Tongue (tissue), 3 donors: ENCODE measurements at places on chromosomes 12 and 14. TPM values are rescaled to one million over a fixed set of nuclear protein-coding genes. Genes with fewer than 3 reads are reported as not detected.
A peak's percentile ranks its signal among the peaks of the same experiment; 100 is the strongest.

- no peak for DNase-seq
These were observed 68.8 kb upstream of the RTL1 start for GRCh38 chr14:100972118-100972897.

GRCh38 chr12:1838205-1838993 lies 18.0 kb downstream of the LRTM2 start:
- no peak for DNase-seq

GRCh38 chr12:115849262-115849943 lies 428.1 kb downstream of the MED13L start:
- no peak for DNase-seq

- DNase-seq = no peak
These were observed 21.9 kb downstream of the CLEC9A start for GRCh38 chr12:10052193-10052913.

Gene CLMN
- total RNA-seq = 8.5 TPM

DNA sequence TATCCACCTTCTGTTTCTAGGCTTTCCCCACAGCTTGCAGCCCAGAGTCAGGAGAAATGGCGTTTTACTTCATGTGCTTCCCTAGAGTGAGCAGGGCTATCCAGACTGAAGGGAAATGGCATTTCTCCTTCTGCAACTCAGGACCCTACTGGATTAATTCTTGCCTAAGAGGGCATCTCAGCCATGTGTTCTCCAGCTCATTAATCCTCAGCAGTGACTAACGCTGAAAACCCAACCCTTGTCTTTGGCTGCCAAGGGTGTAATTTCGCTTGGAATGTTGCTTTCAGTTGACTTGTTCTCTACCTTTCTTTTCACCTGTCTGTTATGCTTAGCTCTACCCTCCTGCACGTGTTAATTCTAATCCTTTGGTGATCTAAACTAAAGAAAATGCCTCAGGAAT lies 21.0 kb upstream of the EMP1 start:
- DNase-seq = peak; percentile 22

GRCh38 chr12:46217541-46218321 lies 51.1 kb downstream of the SLC38A1 start:
- no peak for DNase-seq

Gene TMEM233
- 0.92 TPM for total RNA-seq

GRCh38 chr12:73374360-73374759 lies 1102.2 kb downstream of the TRHDE start:
- DNase-seq = no peak

DNA sequence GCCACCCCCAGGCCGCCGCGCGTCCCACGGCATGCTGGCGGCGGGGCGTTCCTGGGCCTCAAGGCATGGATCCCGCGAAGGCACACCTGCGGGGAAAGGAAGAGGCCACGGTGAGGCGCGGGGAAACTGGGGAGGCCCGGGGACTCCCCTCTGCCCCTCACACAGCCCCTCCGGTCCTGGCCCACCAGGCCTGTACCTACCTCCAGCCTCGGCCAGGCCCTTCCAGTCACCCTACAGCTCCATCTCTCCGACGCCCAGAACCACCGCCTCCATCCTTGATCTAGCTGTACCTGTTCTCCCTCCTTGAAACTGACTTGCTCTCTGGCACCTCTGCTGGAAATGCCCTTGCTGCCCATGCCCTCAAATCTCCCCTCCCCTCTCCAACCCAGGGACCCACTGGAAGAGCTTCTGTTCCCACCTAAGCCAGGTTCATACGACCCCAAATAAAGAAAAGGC lies 1.7 kb downstream of the ANKRD9 start:
- no peak for DNase-seq

- DNase-seq = no peak
These were observed 187.9 kb downstream of the EPS8 start for GRCh38 chr12:15601210-15601800.

DNA sequence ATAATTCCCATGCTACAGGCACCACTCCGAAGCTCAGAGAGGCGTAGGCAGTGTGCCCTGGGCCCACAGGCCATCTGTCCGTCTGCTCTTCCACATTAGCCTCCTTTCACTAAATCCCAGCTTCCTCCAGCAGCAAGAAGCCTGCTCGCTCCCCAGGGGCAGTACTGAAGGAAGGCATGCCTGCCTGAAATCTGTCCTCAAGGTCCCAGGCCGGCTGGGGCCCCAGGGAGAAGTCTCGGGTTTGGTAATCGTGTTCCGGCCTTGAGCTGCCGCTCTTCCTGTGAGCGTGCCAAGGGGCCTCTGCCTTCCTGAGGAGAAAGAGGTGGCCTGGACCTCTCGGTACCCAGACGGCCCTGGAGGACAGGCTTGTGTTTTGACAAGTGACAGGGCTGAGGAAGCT lies 15.2 kb upstream of the DLK1 start:
- DNase-seq = no peak

DNA sequence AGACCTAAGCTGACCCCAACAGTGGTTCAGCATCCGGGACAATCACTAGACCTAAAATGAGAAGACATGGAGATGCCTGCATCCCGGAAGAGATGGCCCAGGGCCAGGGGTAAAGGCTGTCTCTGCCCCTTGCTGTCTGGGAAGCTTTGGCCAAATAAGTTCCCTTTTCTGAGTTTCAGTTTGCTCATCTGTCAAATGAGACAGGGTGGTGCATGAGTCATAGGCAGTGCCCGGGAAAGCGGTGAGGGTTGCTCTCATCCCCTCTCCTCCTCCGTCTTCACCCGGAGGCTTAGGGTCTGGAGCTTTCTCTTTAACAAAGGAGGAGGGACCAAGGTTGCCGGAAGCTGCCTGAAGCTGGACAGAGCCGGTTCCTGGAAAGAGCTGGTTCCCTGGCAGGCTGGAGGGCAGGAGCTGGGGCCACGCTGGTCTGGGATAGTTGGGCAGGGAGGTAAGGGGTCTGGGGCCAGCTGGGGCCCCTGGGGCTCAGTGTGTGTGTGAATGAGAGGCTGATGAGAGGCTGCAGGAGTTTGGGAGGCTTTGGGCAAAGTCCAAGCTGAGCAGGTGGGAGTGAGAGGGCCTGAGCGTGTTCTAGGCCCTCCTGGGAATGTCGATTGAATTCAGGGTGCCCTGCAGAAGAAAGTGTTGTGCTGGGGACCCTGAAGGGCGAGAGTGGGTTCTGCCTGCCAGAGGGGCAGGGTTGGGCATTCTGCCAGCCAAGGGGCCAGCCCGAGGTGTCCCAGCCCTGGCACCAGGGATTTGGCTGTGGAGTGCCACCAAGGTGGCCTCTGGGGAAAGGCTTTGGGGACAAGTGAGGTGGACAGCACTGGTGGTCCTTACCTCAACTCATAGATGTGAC lies at the start of gene SDSL:
SDSL (plus strand) TSS at position 351 of the 856 bp plus-strand sequence. CDS start 5,603 bp downstream, outside the sequence.
- peak; percentile 50 for DNase-seq

DNA sequence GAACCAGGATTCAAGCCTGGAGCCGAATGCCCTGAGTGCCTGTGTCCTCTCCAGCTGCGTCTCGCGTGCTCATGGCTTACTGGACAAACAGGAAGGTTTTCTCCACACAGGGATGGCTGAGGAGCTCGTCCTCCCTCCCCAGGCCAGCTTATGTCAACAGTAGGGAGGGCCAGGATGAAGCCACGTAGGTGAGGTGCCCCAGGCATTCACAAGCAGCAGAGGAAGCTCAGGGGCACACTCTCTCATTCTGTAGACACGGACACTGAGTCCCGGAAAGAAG lies 49.3 kb downstream of the TRPV4 start:
- DNase-seq = no peak

DNA sequence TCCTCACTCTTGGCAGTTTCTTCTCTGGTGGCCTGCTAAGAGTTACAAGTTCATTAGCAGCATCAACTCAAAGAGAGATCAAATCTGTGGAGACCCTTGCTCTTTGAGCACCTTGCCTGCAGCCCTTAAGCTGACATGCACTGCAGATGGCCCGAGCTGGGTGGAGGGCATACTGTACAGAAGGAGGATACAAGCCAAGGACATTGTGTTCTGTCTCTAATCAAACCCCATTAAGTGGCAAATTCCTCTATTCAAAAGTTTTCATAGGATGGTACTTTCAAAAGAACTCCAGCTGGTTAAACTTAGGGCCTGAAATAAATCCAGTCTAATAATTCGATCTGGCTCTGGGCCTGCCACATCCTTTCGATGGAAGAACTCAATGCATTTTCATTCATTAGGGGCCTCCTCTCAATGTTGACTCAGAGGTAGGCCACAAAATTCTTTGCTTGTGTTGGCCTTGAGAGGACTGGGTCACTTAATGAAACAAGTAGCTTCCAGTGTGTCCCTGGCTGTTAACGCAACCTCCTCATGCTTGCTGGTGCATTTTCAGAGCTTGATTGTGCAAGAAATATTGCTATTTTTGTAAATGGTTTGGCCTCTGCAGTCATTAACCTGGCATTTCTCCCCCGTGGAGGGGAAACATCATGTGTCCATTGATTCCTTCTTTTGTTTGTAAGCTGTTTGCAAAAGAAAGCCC lies 318.2 kb downstream of the NUAK1 start:
- DNase-seq = no peak

Gene LBHD2
- total RNA-seq = not detected

Gene ITGA7
- total RNA-seq = 278 TPM

GRCh38 chr12:77032406-77032805 lies 33.0 kb downstream of the E2F7 start:
- DNase-seq = no peak

Gene PRH2
- 335 TPM for total RNA-seq

- no peak for DNase-seq
These were observed 19.7 kb upstream of the TDRD9 start for GRCh38 chr14:103908580-103908979.

Gene CNTN1
- 35.4 TPM for total RNA-seq

GRCh38 chr14:23881282-23881681 lies 72.3 kb upstream of the DHRS4 start:
- peak; percentile 12 for DNase-seq

DNA sequence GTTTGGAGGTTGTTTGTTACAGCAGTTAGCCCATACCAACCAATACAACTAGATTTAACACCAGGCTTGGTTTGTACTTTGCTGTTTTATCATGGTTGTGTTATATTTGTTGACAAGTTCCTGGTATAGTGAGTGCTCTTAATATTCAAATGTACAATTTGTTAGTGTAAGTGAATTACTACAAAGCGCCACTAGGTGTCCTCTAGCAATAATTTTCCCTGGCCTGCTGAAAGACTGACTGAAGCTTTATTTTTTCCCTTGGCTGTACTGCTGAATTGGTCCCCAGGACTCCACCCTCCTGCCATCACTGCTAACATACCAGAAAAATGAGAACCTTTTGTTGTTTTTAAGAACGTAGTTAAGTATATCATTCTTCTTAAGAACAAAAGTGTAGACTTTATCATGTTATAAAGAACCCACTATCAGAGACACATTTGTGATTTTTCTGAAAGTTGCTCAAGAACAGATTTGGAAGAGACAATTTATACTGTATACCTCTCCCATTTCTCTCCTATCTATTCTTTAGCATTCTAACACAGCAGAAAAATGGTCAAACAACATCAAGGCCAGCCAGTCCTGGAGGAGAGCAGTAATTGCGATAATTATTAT lies 75.3 kb upstream of the FAR2 start:
- peak; percentile 72 for DNase-seq
